ENCODE measurements at places on chromosomes 4 and X. TPM values are rescaled to one million over a fixed set of nuclear protein-coding genes. Genes with fewer than 3 reads are reported as not detected.

Gene DUSP21
- total RNA-seq, result not detected

DNA sequence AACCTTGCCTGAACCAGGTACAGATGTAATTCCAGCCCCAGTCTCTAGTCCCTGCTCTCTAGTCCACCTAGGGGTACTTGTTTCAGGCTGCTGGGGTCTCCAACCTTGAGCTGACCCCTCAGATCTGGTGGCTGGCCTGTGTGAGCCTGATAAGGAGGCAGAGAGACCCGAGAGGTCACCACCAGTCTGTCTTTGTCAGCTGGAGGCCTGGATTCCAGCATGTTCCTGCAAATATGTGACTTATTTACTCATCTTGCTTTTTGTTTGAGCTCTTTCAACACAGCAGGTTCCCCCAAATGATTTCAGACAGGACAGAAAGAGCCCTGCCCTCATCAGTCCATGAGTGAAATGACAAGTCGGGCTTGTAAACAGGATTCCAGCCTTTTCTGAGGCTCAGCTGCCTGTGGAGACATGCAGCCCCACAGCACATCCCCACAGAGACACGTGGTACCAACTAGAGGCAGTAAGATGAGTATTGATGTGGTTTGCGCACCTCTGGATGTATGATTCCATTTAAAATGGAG lies 37.5 kb upstream of the STK26 start:
- DNase-seq, result no peak

Gene PGAM4
- not detected for total RNA-seq

GRCh38 chr4:181443021-181443420 lies 800.2 kb upstream of the TENM3 start:
- no peak for DNase-seq

DNA sequence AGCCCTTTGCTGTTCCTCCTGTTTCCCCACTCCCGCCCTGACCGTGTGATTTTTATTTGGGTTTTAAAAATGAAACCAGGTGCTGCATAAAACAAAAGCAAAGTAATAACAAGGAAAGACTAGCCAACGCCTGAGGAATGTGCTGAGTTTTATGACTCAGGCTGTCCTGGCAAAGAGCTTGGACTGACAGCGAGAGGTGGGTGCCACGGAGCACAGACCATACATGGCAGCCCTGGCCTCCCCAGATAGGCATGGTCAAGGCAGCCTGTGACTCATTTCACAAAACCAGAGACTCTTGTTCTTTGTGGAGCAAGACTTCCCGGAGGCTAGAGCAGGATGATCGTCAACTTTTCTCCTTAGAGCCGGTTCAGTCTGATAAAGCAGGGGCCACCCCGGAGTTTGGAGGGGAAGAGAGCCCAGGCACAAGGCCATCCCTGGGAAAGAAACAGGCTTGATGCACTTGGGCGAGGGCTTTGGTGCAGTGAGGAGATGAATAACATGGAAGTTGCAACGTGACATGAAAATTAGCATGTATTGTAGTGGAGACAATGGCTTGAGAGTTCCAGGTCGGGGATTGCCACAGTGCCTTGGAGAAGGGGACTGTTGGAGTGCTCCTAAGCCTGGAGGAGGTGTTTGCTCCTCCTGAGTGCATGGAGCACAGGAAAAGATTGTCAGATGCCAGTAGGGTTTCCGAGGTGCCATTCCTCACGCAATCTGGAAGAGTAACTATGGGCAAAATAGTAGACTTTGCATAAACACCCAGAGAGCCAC lies 54.8 kb downstream of the C4orf51 start:
- peak; percentile 90 for DNase-seq

GRCh38 chr4:80221161-80221560 lies 23.9 kb downstream of the PRDM8 start:
- no peak for DNase-seq

Gene KCNIP4
- not detected for total RNA-seq

GRCh38 chrX:31546126-31546525 lies 474.3 kb upstream of the FTHL17 start:
- no peak for DNase-seq

Gene MAGEA9B
- not detected for total RNA-seq

- DNase-seq, result no peak
Observed at GRCh38 chrX:84690228-84690627, 188.0 kb upstream of the HDX start.

- no peak for DNase-seq
Observed at GRCh38 chr4:42985976-42986375, 93.5 kb downstream of the GRXCR1 start.

DNA sequence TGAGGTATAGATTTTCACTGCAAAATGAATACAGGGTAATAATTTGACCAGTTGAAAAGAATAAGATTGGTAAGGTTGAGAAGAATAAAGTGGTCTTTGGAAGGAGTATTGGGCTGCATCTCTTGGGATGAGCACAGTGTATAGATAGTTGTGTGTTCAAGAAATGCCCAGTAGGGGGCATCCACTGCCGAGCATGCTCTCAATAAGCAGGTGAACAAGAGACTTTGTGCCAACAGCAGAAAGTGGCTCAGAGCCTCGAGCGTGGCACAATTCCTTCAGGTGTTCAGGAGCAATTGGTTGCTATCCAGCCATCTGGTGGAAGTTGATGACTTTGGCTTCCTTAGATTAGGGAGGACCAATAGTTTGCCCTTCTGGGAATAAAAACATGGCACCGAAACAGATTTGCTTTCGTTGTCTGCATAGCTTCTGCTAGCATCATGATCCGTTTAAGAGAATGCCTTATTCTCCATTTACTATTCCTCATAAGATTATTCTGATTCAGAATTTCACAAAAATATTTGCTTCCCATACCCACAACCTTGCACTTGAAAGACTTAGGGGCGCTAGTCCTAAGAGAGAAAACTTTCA lies 258.1 kb upstream of the NEIL3 start:
- DNase-seq, result no peak

DNA sequence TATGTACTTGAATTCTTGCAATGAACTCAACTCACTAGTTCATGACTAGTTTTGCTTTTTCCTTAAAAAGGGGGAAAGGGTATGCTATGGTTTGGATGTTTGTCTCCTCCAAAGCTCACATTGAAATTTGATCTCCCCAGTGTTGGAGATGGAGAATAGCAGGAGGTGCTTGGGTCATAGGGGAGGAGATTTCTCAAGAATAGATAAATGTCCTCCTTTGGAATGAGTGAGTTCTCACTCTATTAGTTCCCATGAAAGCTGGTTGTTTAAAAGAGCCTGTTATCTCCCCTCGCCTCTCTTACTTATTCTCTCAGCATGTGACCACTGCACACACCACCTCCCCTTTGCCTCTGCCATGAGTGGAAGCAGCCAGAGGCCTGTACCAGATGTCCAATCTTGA lies 109.4 kb upstream of the INTU start:
- DNase-seq, result no peak

Gene OSTC
- 29.8 TPM for total RNA-seq

DNA sequence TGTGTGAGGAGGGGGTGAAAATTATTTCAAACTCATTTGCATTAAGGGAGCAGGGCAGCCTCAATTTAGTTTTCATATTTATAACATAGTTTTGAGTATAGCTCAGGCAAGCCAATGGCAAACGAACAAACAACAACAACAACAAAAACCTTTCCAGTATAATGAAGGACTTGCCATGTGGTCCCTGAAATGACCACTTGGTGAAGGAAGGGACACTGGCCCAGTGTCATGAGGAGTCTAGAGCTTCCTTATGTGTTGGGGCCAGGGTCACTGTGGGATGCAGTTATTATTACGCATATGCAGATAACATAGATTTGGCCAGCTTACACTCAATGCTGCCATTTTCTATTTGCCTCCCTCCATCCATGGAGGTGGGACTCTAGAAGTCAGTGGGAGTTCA lies 23.3 kb downstream of the NKX3-2 start:
- no peak for DNase-seq

DNA sequence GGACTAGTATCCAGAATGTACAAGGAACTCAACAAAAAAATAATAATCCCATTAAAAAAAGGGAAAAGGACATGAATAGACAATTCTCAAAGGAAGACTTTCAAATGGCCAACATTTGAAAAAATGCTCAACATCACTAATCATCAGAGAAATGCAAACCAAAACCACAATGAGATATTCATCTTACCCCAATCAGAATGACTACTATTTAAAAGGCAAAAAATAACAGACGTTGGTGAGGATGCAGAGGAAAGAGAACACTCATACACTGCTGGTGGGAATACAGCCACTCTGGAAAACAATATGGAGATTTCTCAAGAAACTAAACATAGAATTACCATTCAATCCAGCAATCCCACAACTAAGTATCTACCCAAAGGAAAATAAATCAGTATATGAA lies 133.1 kb downstream of the KDR start:
- DNase-seq, result no peak

Gene SPOCK3
- total RNA-seq, result not detected

DNA sequence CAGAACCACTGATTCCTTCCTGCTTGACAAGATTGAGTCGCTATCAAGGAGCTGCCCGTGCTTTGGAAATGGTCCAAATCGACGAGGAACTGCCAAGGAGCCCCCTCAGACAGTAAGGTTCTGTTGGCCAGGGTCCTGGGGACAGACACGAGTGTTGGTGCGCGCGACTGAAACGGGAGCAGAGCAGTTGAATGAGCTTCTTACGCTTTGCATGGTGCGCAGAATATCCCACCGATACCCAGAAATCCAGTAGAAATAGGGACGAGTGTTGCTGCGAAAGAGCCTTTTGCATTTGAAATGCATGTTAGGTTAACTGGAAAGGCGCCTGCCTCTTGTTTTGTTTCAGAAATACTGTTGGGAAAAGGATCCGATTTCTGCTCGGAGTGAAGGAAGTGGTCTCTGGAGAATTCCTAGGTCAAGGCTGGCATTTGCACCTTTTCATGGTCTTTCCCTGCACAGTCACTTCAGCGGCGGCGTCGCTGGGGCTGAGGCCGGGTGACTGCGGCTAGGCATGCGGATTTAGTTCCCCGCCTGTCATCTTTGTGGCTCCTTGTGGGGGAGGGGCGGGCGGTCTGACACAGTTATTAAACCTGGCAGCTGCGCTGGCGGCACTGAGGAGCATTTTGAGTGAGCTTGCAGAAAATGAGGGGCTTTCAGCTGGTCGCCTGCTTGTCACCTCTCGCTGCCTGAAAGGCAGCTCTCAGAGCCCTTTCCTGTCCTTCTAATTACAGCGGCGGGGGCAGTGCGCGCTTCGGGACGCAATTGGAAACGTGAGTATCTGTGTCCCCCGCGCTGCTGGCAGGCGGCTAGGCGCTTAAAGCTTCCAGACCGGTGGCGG lies 51.5 kb upstream of the TRIM2 start:
- DNase-seq, result no peak

DNA sequence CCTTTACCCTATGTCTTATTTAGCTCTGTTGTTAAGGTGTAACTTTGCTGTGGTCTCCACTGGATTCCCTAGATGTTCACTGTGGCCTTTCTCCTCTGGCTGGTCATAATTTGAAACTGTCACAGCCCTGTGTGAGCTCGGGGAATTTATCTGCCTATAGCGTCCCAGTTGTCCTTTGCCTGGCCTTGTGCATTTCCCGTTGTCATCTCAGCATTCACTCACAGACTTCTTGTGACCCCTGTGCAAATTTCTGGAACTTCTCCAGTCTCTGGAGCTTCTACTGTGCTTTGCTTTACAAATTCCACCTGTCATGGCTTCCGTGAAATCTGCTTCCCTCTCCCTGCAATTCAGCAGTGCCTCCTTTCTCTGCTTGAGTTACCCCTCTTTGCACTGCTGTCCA lies 106.7 kb downstream of the WWC2 start:
- no peak for DNase-seq

Gene CENPVL3
- not detected for total RNA-seq

- no peak for DNase-seq
Observed at GRCh38 chr4:108272046-108272445, 103.3 kb upstream of the LEF1 start.

Gene NPY5R
- total RNA-seq, result 0.30 TPM

- DNase-seq, result no peak
Observed at GRCh38 chr4:4659871-4660651, 118.2 kb upstream of the STX18 start.

GRCh38 chr4:189660722-189661360 lies 279.8 kb upstream of the FRG1 start:
- no peak for DNase-seq

GRCh38 chr4:135508006-135508714 lies 1306.6 kb upstream of the PABPC4L start:
- no peak for DNase-seq

- DNase-seq, result no peak
Observed at GRCh38 chrX:95974890-95975289, 709.8 kb upstream of the DIAPH2 start.

Gene NPY2R
- not detected for total RNA-seq

DNA sequence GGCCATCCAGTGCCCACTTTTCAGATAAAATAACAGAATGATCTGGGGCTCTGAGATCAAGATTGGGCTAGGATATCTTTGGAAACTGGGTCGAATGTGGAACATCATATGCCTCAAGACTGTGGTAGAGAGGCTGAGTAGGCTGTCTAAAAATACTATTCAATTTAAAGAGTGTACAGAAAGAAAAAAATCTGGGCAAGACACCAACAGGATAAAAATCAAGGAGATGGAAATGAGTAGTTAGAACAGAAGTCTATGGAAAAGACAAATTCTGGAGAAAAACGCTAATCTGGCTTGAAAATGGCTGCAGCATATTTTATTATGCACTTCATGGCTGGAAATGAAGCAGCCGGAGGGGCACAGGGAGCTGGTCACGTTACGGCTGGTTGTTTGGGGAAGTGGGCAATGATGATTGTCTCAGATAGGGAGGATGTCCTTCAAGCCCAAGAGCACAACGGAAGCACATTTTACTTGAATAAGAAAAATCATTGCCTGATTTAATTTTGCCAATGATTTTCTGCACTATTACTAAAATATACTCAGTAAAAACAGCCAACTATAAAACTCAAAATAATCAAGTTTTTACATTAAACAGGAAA lies 27.1 kb upstream of the MAPK10 start:
- no peak for DNase-seq

- DNase-seq, result no peak
Observed at GRCh38 chrX:23344238-23344903, 9.7 kb downstream of the PTCHD1 start.

Gene OTC
- total RNA-seq, result not detected

Gene SOX3
- total RNA-seq, result not detected

Gene DGAT2L6
- not detected for total RNA-seq

GRCh38 chrX:146615628-146616348 lies 193.8 kb upstream of the CXorf51B start:
- no peak for DNase-seq

Gene FGF13
- total RNA-seq, result 1.9 TPM
